ENCODE measurements at places on chromosomes 5 and 9.

GRCh38 chr5:180825768-180826525 is 23.3 kb upstream of the MGAT1 start:
- no peak for DNase-seq

GRCh38 chr5:142613271-142613671 is 72.6 kb downstream of the FGF1 start:
- no peak for DNase-seq

DNA sequence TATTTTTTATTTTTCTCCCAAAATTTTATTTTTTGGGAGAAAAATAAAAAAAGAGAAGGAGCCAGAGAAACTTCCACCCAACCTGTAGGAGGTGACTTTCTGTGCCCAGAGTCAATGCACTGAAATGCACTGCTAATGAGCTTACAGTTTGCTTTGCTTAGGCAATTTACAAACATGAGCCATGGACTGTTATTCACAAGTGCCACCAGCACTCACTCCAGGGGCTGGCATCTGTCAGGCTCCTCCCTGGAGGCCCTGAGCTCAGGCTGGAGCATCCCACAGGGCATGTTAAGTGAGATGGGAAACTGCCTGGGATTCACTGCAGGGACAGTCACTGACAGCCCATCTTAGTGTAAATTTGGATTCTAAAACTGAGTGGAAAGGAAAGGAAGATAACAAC is 74.9 kb downstream of the FANCC start:
- DNase-seq: no peak

- DNase-seq: no peak
These were observed 180.8 kb downstream of the DNAH5 start for GRCh38 chr5:13763719-13764118.

GRCh38 chr5:145855763-145856267 is 17.0 kb downstream of the GRXCR2 start:
- no peak for DNase-seq

DNA sequence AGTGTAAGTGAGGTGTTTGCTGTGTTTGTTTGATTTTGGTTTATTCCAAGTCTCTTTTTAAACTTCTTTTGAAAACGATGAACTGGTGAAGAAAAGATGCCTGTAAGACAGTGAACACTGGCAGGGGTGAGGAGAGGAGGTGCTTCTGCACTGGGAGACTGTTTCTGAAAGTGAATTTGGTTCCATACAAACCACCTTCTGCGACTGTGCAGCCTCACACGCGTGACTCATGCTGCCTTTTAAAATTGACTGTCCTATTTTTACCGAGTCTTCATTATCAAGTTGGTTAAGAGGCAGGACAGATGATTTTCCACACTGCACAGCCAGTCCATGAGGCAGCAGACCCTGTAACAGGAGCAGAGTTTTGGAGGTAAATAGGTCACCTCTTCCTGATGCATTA is 340.6 kb downstream of the MTRR start:
- DNase-seq: no peak

Measured in GM12865 (cell line).